Pancreas (tissue), 10 donors: ENCODE measurements at places on chromosomes 2 and 18. TPM values are rescaled to one million over a fixed set of nuclear protein-coding genes. Genes with fewer than 3 reads are reported as not detected.

Gene CROCC2
- total RNA-seq, result not detected

Gene ANTXR1
- 2.1 TPM for total RNA-seq

Gene CHRNA1
- 0.14 TPM for total RNA-seq

Gene NGEF
- 6.5 TPM for total RNA-seq

Gene LRRC30
- not detected for total RNA-seq

Gene REL
- total RNA-seq, result 5.7 TPM

Gene RAB27B
- 5.2 TPM for total RNA-seq

Gene LANCL1
- total RNA-seq, result 21.0 TPM

Gene SERPINB3
- not detected for total RNA-seq

Gene HOXD12
- not detected for total RNA-seq

Gene CYRIA
- total RNA-seq, result 1.2 TPM

Gene CEP68
- 12.2 TPM for total RNA-seq

Gene LOXHD1
- 0.14 TPM for total RNA-seq

Gene RBM44
- 0.09 TPM for total RNA-seq

Gene MYCN
- 0.17 TPM for total RNA-seq

Gene ACKR3
- total RNA-seq, result 12.0 TPM

Gene LINC00305
- not detected for total RNA-seq

Gene IL18R1
- 1.2 TPM for total RNA-seq

Gene SRD5A2
- not detected for total RNA-seq

Gene EMILIN1
- total RNA-seq, result 3.2 TPM

Gene LRATD1
- 6.5 TPM for total RNA-seq
